C1 segment of cervical spinal cord (tissue), 14 donors: ENCODE measurements at places on chromosomes 6 and 20.

- no peak for DNase-seq
Measured at GRCh38 chr6:44575644-44576043, 188.1 kb downstream of the CDC5L start.

DNA sequence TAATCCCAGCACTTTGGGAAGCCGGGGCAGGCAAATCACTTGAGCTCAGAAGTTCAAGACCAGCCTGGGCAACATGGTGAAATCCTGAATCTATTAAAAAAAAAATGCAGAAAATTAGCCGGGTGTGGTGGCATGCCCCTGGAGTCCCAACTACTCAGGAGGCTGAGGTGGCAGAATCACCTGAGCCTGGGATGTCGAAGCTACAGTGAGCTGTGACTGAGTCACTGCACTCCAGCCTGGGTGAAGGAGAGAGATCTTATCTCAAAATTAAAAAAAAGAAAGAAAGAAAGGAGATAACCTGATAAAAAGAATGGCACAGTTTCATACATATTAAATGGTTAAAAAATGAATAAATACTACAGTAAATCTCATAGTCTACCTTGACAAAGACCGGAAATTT lies 123.6 kb upstream of the TNFAIP3 start:
- DNase-seq = no peak

DNA sequence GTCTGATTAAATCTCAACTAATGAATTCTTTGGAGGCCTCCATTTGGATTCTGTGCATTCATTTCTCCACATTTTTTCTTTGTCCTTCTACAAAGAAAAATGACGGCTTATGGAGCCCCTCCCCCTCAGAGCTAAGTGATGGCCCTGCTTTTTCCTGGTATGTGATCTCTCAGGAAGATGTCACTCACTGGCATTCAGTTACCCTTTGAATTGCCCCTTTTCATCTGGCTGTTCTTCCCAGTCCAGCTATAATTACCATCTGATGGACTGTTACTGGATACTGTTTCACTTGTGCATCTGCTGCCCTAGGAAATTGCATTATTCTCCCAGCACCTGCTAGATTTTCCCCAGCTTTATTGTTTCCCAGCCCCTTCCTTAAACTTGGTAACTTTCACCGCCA lies 151.9 kb downstream of the CFAP61 start:
- no peak for DNase-seq

- DNase-seq = peak; percentile 51
Measured at GRCh38 chr6:42929821-42930360, 611 bp downstream of the CNPY3 start.

- DNase-seq = no peak
Measured at GRCh38 chr20:9311132-9311531, 203.3 kb upstream of the LAMP5 start.

GRCh38 chr6:24908650-24909035 lies 27.1 kb downstream of the RIPOR2 start:
- DNase-seq = no peak

GRCh38 chr6:138278326-138278725 lies 60.0 kb upstream of the PBOV1 start:
- peak; percentile 33 for DNase-seq

GRCh38 chr6:118843685-118844390 lies 50.1 kb upstream of the ASF1A start:
- DNase-seq = no peak

DNA sequence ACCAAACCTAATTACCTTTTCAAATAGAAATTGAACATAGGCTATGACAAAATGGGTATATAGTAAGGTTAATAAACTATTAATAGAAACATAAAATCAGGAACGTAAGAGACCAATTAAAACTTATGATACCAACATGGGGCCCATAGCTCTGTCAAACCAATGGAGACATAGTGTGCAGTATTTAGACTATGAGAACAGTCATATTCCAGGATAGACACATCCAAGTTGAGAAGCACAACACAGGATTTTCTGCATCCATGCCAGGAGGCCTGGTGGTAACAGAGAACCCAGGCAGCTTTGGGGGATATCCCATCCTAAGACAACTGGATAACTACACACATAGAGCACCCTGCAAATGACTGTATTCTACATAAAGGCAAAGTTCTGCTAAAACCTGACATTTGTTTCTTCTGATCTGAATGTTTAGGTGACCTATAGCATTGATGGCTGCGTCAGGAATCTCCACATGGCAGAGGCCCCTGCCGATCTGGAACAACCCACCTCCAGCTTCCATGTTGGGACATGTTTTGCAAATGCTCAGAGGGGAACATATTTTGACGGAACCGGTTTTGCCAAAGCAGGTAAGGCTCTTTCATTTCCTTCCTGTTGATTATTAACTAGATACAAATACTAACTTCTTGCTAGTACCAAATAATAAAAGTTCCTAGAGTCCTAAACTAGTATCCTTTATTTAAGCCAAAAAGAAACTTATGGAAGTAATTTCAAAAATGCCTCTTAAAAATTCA lies 202.7 kb downstream of the ARHGAP18 start:
- DNase-seq = no peak

GRCh38 chr6:121201105-121201504 lies 133.2 kb downstream of the TBC1D32 start:
- no peak for DNase-seq

GRCh38 chr6:24489881-24490280 lies 503 bp upstream of the GPLD1 start:
- no peak for DNase-seq

DNA sequence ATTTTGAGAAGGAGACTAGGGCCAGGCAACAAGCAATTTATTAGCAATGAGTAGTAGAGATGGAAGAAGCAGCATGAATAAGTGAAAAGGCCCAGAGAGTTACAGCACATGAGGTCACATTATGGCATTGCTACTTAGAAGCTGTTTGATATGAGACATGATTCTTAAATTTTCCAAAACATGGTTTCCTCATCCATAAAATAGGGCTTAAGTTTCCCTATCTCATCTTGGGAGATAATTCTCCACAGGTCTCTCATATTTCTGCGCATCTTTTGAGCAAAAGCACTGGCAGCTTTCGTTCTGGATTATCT lies 656.1 kb downstream of the EPHA7 start:
- DNase-seq = no peak

DNA sequence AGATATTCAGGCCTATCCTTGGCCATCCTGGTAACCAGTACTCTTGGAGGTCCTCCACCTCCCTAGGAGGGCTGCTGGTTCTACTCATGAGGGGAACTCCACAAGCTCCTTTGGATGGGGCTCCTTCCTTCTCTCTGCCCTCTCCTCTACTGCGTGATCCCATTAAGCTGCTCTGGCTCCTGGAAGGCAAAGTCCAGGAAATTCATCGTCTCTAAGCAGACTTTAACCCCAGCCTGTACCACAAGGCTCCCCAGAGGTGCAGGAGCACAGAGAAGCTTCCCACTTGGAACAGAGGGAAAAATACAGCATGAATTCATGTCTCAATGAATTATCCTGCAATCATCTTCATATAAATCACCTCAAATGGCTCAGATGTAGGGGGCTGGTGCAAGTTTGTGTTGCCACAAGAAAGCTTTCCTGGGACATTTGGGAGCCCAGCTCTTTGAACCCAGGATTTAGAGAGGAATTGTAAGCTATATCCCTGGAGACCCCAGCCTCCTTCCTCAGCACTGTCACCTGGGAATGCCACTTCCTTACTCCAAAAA lies 355.4 kb downstream of the CDC5L start:
- no peak for DNase-seq

DNA sequence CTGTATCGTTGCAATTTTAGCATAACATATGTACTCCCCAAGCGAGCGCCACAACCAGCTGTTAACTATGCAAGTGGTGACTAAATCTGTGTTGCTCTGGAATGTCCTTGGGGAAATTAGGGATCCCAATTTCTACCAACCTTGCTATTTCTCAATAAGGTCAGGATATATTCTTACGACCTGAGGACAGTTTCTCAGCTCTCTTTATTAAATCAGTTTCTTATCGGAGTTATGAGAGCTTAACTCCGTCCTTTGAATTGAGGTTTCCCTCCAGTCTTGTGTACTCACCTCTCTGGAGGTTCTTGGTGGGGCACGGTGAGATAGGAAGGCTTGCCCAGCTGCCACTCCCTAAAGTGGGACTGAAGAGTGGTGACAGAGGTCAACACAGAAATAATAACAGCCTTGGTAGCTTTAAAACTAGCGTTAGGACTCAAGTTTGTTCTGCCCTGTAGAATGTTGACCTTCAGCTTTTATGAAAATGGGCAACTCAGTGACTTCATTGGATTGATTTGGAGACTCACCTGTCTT lies 694 bp downstream of the MRPS18B start:
- DNase-seq = no peak

GRCh38 chr20:45579184-45579583 lies at the start of gene WFDC8:
WFDC8 (minus strand) TSS chr20:45579284; CDS start chr20:45579247, 37 bp downstream.
- no peak for DNase-seq

DNA sequence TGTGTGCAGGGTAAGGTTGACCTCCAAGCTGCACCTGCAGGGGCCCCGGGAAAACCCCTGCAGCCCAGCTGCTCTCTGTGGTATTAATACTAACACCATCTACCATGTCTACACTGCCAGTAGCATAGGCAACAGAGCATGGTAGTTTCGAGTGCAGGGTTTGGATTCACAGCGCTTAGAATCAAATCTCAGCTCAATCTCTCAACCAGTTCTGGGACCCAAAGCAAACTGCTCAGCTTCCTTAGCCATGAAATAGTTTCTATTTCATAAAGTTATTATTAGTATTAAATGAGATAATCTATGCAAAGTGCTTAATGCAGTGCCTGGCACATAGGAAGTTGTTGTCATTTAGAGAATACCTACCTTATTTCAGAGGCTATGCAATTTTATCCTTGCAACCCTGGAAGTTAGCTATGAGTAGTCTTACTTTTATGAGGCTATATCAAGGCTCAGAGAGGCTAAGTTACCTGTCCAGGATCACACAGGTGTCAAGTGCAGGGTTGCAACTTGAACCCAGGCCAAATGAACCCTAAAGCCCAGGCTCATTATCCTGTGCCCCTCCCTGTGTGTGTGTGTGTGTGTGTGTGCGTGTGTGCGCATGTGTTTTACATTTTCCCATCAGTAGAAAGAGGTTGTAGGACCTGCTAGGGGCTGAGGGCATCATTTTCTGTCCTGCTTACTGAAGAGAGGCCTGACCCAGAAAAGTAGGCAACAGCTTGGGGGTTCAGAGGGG lies 27.6 kb upstream of the MRPS18A start:
- DNase-seq = no peak

DNA sequence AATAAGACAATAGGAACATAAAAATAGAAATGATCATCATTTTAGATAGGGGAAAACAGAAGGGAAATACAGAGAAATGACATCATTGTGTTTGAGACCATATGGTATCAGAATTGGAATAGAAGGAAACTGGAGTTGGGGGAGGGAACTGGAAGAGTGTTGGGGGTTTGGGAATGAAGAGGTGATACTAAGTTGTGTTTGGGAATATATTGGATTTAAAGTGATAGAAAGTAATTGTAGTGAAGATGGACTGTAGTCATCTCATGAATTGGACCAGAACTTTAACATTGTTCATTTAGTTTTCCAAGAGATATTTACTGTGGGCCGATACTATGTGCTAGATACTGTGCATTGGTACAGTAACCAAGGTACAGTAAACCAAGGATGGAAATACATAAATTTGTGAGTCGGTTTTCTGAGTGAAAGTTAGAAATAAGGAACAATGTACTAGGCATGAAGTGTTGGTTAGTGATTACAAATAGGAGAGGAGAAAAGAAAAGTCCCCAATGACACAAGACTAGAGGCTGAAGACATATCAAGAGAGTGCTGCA lies 32.3 kb downstream of the KCNQ5 start:
- no peak for DNase-seq

DNA sequence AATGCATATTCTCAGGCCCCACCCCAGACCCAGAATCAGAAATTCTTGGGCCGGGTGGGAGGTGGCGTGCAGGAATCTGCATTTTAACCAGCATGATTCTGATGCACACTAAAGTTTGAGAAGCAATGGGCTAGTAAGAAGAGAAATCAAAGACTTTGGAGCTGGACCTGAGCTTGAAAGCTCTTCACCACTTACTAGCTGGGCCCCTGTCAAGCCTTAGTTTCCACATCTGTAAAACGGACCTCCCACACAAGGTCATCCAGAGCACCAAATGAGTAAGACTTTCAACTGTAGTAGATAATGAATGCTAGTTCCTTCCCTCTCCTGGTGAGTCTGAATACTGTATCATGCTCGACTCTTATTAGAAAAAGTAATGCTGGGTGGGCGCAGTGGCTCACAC lies 87.0 kb downstream of the TBC1D7 start:
- no peak for DNase-seq

- no peak for DNase-seq
Measured at GRCh38 chr20:32823078-32823477, 3.3 kb downstream of the MAPRE1 start.

DNA sequence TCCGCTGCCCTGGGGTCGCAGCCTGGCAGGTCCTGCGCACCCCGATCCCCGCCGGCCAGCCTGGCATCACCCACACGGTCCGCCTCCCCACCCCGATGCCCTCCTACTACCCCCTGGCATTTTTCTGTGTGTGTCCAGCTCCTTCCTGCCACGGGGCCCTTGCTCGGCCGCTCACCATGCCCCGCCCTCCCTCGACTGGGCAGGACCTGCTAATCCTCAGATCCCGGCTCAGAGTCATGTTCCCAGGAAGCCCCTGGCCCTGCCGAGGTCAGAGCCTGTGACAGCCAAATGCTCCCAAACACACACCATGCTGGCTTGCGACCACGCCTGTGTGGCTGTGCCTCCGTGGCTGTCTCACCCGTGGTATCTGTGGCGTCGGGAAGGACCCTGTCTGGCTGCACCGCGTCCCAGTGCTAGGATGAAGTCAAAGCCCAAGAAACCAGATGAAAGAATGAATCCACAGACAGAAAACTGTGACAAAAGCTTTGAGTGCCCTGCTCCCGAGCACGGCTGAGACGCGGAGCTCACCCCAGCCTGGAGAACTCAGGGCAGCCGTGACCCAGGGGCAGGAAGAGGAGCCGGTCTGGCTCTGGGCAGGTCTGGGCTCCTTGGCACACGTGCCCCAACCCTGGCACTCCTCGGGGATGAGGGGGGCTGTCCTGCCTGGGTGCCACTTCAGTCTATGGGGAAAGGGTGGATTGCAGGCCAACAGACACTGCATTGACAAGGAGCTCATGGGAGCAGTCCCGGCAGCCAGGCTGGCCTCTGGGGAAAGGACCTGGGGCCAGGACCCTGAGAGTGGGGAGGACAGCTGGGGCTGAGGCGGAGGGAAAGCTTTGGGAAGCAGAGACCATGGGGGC lies 20.8 kb upstream of the SLCO4A1 start:
- no peak for DNase-seq

- no peak for DNase-seq
Measured at GRCh38 chr6:127972815-127973214, 72.0 kb upstream of the THEMIS start.
